ENCODE measurements at places on chromosomes 3 and 15.
A peak's percentile ranks its signal among the peaks of the same experiment; 100 is the strongest.

- DNase-seq: no peak
Measured at GRCh38 chr3:65151666-65152065, 463.9 kb upstream of the ADAMTS9 start.

DNA sequence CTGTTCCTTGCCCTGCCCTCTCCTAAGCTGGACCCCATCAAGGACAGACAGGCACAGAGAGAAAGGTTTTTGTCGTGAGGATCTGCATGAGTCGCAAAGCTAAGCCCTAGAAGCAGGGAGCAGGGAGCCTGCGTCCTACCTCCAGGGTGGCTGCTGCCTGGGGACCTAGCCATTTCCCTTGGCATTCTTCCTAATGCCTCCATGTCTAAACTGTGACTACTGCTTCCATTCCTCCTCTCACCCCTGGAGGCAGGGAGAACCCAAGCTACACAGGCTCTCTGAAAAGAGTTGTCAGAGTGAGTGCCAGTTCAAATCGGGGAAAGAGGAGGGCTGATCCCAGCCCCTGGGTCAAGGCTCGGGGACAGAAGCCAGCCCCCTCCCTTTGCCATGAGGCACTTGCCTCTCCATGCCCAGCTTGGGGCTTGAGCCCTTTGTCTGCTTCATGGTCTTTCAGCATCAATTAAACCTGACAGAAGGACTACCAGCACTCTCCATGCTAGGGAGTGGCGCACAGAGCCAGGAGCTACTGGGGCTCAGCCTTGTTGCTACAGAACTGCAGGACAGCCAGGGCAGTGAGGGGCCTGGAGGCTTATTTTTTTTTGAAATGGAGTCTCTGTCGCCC lies 2.4 kb downstream of the GCHFR start:
- DNase-seq: peak; percentile 29

- DNase-seq: no peak
Measured at GRCh38 chr3:30245858-30246622, 360.4 kb upstream of the TGFBR2 start.

GRCh38 chr15:42461261-42461660 lies 29.7 kb downstream of the ZNF106 start:
- DNase-seq: no peak

DNA sequence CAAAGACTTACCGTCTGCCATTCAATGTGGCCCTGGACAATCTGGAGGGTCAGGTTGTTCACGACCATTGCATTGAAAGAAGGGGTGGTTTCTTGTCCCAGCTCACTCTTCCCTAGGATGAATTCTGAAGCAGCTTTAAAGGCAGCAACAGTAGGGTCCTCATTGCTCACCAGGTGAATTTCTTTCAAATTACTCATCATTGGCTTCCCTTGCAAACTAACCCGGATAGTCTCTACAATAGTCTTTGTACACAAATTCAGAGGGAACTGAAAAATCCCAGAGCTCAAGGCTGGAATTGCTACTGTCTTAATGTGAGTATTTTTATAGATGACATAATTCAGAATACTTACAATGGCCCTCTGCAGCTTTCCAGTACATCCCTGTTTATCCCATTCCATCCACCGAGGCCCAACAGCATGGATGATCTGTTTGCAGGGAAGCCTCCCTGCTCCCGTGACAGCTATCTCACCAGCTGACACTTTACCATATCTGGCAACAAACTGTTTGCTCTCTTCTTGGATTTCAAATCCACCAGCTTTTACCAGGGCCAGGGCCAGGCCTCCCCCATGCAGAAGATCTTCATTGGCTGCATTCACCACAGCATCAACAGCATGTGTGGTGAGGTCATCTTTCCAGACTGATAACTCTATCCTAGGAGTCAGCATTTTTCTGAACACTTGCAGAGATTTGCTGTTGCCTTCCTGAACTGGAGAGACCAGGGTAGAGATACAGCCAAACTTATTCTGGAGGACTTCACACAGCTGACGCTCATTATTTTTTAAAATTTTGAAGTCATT lies 8.6 kb downstream of the PARP9 start:
- peak; percentile 29 for DNase-seq

DNA sequence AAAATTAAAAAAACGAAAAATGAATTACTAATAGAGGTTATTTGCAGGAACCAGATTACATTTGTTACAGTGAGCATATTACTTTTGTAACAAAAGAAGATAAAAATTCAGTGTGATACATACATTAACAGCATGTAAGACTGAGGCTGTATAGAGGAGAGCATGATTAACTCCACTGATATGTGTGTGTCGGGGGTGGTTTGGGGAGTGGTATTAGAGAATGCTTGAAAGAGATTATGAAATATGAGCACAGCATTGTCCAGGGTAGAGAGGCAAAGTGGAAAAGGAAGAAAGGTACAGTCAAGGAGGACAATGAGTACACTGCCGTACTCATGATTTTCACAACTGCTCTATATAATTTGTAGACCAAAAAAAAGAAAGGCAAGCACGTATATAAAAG lies 62.9 kb upstream of the LRRFIP2 start:
- DNase-seq: no peak

- peak; percentile 30 for DNase-seq
Measured at GRCh38 chr3:126134219-126134975, 46.0 kb downstream of the ALDH1L1 start.

- no peak for DNase-seq
Measured at GRCh38 chr15:85313339-85313738, 67.1 kb upstream of the AKAP13 start.

- DNase-seq: no peak
Measured at GRCh38 chr15:101667881-101668280, 15.7 kb upstream of the TM2D3 start.

- DNase-seq: no peak
Measured at GRCh38 chr3:86578071-86578470, 412.9 kb downstream of the VGLL3 start.

GRCh38 chr15:88990185-88990679 lies 77.1 kb upstream of the MFGE8 start:
- no peak for DNase-seq

DNA sequence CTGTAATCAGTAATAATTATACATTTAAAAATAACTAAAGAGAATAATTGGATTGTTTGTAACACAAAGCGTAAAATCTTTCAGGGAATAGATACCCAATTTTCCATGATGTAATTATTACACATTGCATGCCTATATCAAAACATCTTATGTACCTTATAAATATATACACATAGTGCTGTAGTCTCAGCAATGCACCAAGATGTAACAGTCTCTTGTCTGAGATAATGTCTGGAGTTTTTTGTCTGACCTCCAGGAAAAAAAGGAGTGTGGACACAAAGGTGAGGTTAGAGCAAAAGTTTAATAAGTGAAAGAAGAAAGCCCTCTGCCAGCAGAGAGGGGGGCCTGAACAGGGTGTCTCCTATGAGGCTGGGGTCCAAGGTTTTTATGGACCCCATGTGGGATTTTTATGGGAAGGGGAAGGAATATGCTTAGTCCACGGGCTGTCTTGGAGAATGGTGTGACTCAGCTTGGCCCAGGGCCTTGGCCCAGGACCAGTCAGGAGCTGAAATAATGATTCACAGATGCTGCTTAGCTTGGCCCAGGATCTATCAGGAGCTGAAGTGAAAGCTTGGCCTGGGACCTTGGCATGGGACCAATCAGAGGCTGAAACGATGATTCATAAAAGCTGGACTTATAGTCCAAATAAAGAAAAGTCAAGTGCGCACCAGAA lies 545.0 kb downstream of the ZPLD1 start:
- peak; percentile 100 for DNase-seq
